ENCODE measurements at places on chromosomes 1 and 21.

DNA sequence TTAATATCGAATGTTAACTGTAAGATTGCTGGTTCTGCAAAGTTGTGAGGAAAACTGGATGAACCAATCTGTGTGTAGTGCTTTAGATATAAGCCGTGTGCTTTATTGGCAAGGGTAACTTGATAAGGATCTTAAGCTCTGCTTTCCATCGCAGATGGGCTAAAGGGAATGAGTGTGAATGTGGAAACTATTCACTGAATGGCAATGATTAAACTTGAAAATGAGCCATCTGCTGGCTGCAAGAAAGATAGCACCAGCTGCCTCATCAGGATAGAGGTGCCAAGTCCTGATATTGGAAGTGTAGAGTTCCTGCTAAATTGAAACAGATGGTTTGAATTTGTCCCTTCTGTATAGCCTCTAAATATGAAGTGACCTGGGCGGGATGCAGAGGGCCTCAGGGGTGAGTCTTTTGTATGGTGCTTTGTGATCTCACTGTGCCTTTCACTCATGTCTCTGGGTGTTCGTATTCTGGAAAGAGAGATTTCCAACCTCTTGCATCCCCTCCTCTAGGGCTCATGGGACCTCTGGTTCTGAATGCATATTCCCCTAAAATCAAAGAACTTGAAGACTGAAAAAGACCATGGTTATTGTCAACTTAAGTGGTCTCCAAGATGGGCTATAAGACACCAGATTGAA lies 9.2 kb downstream of the FCRL3 start:
- peak; percentile 17 for DNase-seq

GRCh38 chr1:203480084-203480483 lies 4.5 kb downstream of the PRELP start:
- no peak for DNase-seq

DNA sequence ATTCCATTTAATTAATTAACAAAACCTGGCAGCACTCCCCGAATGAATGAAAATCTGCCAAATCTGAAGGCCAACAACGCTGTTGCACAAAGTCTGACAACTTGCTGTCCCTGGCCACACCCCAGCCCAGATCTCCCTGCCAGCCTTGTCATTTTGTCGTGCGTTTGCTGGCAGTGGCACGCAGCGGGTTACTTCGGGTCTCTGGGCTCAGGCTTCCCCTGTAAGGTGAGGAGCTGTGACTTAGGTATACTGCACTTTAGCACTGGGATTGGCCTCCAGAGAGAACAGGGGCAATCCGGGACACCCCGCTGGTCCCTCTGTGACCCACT lies 34.3 kb upstream of the SIM2 start:
- no peak for DNase-seq

DNA sequence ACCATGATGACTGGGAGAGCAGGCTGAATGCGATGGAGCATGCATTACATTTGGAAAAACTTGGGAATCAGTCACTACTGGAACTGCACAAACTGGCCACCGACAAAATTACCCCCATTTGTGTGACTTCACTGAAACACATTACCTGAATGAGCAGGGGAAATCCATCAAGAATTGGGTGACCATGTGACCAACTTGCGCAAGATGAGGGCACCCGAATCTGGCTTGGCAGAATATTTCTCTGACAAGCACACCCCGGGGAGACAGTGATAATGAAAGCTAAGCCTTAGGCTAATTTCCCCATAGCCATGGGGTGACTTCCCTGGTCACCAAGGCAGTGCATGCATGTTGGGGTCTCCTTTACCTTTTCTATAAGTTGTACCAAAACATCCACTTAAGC lies 9.1 kb downstream of the SNIP1 start:
- DNase-seq = no peak

DNA sequence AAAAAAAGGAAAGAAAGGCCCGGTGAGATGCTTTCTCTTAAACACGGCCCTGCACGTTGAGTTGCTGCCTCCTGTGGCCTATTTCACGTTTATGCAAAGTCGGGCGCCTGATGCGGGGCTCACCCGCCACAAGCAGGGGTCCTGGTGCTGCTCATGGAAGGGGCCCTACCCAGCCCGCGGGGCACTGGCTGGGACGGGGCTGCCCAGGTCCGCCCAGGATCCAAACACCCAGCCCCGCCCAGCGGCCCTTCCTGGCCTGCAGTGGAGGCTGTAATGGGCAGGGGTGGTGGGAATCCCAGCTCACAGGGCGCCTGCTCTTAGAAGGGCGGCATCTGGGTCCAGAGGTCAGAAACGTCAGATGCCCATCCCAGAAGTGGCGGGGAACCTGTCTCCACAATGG lies 1.6 kb downstream of the COL6A2 start:
- peak; percentile 2 for DNase-seq

GRCh38 chr1:115524236-115524635 lies 117.5 kb upstream of the VANGL1 start:
- no peak for DNase-seq

DNA sequence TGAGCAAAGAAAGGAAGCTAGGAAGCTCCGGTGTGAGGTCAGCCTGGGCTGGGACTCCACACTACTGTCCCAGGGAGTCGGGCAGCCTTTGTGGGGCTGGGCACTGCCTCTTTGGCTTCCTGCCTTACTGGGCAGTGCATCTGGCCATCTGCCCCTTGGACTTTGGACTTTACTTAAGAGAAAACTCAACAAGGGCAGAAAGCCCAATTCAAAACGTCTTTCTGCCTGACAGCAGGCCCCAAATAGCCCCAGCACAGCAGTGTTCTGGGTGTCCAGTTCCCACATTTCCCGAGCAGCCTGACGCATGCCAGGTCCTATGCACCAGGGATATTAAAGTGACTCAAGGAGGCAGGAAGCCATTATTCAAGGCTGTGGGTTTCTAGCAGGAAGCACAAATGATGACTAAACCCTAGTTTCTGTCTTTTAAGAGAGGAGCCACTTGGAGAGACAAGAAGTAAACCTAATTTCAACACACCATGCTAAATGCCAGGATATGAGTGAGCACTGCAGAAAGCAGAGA lies 37.9 kb upstream of the EDEM3 start:
- DNase-seq = no peak

- DNase-seq = no peak
These were observed 5.2 kb downstream of the SUSD4 start for GRCh38 chr1:223358826-223359225.

DNA sequence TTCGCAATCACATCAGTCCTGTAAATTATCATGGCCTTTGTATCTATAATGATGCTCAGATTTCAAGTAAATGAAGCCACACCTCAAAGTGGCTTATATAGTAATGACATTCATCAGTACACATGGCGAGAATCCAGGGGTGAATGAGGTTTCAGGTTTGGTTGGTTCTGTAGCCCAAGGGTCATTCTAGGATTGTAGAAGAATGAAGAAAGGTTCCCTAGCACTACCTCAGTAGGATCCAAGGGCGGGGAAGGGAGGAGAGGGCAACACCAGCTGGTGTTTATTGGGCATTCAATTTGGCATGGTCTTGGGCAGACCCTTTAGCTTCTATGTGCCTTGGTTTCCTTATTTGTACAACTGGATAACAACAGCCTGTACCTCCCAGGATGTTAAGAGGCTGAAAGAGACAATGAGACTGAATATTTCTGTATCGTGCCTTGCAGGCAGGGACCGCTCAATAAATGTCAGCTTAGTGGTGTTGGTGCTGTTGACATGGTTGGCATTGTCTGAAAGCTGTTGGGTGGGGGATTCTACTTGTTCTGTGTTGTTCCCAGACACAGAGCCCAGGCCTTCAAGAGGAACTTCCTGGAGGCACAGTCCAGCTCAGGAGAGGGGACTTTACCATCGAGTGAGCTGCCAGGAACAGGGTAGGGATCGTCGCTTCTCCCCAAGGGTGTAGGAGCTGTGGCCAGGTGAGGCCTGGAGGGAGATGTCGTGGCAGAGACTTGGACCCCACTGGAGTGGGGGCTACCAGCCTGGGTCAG lies 388.2 kb downstream of the PTPRU start:
- DNase-seq = no peak

DNA sequence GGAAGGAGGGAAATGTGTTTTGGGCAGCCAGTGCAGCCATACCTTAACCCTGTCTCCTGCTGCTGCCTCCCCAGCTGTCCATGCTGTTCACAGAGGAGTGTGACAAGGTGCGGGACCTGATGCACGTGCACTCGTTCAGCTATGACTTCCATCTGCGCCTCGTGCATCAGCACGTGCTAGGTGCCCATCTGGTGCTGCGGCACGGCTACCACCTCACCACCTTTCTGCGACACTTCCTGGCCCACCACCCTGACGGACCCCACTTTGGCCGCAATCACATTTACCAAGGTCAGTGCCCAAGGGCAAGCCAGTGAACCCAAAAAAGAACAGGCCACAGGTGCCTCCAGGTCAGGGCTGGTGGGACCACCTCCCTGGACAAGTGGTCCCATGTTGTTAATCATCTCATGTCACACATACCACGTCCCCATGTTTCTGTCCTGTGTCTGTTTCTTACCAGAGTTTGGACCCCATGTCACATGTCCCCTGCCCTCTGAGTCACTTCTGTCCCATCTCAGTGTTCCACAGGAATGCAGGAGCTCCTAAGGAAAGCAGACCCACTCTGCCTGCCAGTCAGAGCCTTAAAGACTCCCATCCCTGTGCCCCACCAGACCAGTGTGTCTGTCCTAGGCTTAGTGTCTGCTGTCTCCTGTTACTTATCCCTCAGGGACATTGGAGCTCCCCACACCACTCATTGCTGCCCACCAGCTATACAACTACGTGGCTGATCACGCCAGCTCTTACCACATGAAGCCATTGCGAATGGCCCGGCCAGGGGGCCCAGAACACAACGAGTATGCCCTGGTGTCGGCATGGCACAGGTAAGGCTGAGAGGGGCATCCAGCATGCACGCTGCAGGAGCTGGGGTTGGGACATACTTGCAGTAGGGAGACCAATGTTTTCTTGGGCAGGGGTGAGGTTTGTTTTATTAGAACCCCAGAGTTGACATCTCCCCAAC lies 6.6 kb downstream of the HYI start:
- no peak for DNase-seq

GRCh38 chr1:192550922-192551534 lies 24.5 kb upstream of the RGS1 start:
- DNase-seq = no peak

- DNase-seq = peak; percentile 12
These were observed 183.8 kb downstream of the DHRS3 start for GRCh38 chr1:12434174-12434573.

GRCh38 chr1:222928212-222928611 lies 113.4 kb downstream of the DISP1 start:
- DNase-seq = no peak

DNA sequence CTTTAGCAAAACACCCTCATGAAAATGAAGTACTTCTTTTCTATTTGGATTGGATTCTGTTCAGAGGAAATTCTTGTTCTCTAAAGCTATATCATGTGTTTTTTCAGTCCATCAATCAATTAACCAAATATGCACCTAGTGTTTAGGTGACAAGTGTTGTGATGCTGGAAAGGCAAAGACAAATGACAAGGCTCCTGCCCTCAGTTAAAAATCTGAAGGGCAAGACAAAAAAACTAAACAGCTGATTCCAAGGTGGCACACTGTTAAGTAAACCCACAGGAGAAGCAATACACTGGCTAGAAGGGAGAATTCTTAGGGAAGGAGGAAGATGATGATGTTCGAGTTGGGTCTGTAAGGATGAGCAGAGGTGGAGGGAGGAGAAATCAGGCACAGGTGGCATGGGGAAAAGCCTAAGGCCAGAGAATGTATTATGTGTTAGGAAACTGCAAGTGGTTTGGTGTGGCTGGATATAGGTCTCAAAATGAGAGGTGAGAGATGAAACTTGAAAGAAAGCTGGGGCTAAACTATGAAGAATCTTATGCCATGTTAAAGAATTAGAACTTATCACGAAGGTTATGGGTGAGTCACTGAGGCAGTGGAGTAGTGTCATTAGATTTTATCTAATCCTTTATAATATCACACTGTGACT lies 51.8 kb upstream of the GFI1 start:
- DNase-seq = peak; percentile 32

GRCh38 chr1:175717610-175718540 lies 25.5 kb downstream of the TNR start:
- DNase-seq = no peak

- no peak for DNase-seq
These were observed 12.4 kb downstream of the TNFRSF8 start for GRCh38 chr1:12075195-12076114.

- no peak for DNase-seq
These were observed 58.0 kb downstream of the NPHP4 start for GRCh38 chr1:5934058-5934884.

GRCh38 chr21:16708101-16708835 lies 804.6 kb upstream of the CXADR start:
- no peak for DNase-seq

- DNase-seq = peak; percentile 39
These were observed 2.5 kb downstream of the BACE2 start for GRCh38 chr21:41170442-41170841.

Measured in GM19239 (cell line).